LHCN-M2 (cell line): ENCODE measurements at places on chromosomes 1 and 21. TPM values are rescaled to one million over a fixed set of nuclear protein-coding genes. Genes with fewer than 3 reads are reported as not detected.
A peak's percentile ranks its signal among the peaks of the same experiment; 100 is the strongest.

DNA sequence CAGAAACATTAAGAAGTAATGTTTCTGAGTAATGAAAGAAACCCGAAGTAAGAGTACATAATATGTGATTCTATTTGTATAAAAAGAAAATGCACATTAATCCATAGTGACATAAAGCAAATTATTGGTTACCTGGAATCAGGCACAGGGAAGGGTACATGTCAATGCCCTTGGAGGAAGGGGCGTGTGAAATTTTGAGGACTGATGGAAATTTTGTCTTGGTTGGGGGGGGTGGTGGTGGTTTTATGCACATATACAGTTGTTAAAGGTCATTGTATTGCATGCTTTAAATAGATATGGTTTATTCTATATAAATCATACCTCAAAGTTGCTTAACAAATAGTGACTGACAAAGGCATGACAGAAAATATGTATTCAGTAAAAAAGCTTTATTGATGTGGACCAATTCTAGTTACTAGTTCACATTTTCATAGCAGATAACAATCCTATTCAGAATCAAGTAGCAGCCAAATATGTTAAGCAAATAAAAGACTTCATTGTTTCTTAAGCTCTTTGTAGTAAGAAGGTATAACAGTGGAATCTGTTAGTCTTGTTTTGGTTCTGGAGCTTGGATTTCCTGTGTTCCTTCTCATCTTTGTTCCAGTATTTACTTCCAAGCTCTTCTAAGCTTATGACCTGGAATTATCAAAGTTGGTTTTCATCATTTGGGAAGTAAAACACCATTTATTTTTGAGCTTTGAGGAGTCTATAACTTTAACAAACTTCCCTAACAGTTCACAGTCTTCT, 15.1 kb downstream of the BACH1 start:
- DNase-seq, result no peak

HTR6 gene
- total RNA-seq, result not detected in 2 replicates

DNA sequence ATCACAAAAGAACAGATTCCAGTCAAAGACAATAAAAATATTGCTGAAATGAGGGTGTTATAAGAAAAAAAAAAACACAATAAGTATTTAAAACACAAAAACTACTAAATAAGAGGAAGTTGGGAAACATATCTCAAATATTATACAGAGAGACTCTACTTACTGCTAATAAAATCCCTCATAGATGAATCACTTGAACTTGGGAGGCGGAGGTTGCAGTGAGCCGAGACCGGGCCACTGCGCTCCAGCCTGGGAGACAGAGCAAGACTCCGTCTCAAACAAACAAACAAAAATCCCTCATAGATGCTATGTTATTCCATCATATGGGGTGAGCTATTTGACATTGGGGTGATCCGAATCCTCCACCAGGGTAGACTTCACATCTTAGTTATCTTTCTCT, 48.0 kb upstream of the ZNF281 start:
- no peak for DNase-seq

MEX3A gene
- total RNA-seq, result 4.9 and 5.8 TPM in 2 replicates

HAPLN2 gene
- total RNA-seq, result not detected in 2 replicates

- DNase-seq, result peak; percentile 84
These were observed 11.8 kb upstream of the STMN1 start for GRCh38 chr1:25917996-25918395.

- no peak for DNase-seq
These were observed 2.9 kb upstream of the SYT2 start for GRCh38 chr1:202713110-202713509.

DNA sequence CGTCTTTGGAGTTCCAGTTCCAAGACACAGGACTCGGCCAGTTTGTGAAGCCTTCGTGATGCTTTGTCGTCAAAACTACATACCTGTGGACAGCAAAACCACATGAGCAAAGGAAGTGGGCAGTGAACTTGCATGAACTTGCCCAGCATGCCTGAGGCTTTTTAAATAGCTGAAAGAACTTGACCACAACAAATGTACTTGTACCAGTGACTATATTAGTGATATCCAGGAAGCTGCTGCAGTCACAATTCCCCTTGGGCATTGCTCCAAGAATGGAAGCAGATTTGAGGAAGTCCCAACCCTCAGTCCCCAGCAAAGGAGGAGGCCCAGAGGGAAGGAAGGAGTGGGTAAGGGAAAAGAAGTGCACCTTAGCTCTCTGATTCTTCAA, 2.6 kb downstream of the FUCA1 start:
- DNase-seq, result peak; percentile 89

- no peak for DNase-seq
These were observed 508.3 kb upstream of the B3GALT2 start for GRCh38 chr1:193694741-193695140.

DNA sequence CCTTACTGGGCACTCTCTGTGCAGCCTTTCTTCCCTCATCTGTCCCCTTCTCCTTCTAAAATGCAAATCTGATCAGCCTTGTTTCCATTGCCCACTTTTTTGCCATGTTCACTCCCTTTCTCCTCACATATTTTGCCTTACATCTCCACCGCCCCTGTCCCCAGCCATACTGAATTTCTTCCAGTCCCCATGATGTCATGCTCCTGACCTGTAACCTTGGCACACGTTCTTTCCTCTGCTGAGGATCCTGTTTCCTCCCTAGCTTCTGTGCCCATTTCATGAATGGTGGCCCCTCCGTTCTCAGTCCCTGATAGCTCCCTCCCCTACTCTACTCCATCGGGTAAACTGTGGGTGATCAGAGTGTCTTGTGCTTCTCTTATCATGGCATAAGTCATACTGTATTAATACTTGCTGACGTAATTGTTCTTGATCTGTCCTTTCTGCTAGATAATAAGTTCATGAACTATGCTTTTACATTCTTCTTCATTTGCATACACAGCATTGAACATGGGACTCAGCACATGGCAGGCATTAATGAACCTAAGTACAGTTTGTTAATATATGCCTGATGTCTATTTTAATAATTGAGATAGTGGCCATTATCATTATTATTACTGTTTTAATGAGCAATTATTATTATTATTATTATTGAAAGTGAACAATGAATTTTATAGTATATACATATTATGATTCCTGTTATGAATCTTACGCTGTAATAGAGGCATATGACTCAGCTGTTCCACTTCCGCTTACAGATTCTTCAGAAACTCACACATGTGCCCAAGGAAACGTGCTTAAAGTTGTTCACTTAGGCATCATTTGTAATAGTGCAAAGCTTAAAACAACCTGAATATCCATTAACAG, 28.5 kb downstream of the MAP3K21 start:
- DNase-seq, result no peak

GRCh38 chr1:177054542-177054941, 110.0 kb downstream of the ASTN1 start:
- DNase-seq, result no peak

CHI3L2 gene
- total RNA-seq, result 0.83 and 2.2 TPM in 2 replicates

DNA sequence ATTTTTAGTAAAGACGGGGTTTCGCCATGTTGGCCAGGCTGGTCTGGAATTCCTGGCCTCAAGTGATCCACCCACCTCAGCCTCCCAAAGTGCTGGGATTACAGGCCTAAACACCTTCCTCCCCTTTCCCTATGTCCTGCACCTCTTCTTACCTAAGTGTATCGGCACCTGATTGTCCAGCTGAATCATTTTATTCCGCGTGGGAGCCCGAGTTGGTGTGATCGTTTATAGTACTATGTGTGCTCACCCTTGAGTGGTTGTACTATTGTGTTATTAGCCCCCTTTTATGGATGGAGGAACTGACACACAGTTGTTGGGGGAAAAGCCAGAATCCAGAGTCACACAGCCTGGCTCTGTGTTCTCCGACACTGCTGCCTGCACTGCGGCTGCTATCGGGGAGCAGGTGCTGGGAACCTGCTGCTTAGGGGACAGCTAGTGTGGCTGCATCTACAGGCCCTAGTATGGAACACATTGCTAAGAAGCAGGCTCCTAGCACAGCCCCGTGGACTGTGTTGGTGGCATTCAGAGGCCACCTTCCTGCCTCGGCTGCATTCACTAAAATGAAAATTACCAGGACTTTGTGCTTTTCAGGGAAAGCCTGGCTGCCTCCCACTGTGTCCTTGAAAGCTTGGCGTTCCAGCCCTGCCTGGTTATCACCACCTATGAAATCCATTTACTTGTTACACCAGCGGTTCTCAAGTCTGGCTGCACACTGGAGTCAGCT, 21.6 kb downstream of the ENO1 start:
- DNase-seq, result no peak

DNA sequence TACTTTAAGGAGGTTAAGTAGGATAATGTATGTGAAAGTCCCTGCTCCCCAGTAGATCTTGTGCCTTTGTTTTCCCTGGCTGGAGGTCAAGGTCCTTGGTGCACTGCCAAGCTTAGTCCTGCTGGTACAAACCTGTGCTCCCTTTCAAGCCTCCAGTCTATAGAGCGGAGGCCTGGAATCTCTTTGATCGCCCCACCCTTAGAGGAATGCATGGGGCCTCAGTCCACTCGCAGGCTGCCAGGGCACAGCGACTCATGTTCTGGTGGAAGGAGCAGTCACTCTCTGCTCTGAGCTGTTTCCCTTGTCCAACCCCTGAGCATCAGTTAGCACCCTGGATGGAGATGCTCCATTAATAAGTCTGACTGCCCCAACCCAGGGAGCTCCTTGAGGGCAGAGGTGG, 121.8 kb downstream of the HMGB4 start:
- no peak for DNase-seq

GRCh38 chr1:67650061-67650460, 34.9 kb upstream of the GADD45A start:
- peak; percentile 43 for DNase-seq

TARDBP gene
- 61.0 and 68.9 TPM in 2 replicates for total RNA-seq

FCER1G gene
- total RNA-seq, result 0.86 and 1.2 TPM in 2 replicates

DNA sequence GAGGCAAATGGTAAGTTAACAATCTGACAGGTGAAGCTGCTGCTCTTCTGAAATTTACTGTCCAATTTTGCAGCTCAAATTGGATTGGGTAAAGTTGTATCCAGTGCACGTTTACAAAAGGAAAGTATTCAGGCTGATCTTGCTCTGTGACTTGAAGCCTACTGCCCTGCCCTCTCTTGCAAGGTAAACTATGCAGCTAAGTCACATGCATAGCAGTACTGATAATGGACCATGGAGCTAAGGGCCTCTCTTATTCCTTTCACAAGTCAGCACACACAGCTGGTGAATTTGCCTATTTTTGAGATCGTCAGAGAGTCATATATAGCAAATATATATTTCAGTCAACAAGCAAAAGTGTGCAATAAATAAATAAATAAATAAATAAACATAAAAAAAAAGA, 23.2 kb downstream of the XCL1 start:
- DNase-seq, result no peak

GRCh38 chr1:183512450-183512849, 40.2 kb downstream of the SMG7 start:
- DNase-seq, result no peak
